Activated CD4-positive, alpha-beta T cell treated with anti-CD3 and anti-CD28 coated beads for 48 hours (primary cell): ENCODE measurements at places on chromosomes 3 and 15.

DNA sequence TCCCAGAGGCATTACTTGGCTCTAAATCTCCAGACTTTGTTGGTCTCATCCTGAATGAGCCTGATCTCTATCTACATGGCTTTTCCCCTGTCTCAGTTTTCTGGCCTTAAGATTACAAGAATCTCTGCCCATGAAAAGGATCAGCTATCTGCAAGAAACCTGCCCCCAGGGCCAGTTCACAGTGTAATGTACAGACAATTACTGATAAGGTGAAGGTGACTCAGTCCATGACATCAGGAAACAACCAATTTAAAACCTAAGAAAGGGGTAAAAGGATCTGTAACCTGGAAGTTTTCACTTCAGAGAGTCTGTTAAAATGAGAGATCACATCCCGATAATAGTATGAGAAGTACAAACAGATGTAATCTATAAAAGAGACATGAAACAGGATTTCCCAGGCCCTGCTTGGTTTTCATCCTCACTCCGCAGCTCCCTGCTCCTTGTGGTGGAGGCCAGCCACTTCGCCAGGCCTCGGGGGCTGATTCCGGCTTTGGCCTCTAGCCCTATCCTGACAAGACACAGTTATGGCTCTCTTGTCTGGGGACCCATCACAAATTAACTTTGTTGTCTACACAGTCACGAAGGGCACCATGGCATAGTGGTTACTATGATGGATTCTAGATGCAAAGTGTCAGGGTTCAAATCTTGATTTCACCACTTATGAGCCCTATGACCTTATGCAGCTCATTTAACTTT, 136.9 kb downstream of the THSD4 start:
- no peak for DNase-seq

GRCh38 chr15:57668016-57668415, 38.5 kb upstream of the POLR2M start:
- DNase-seq: no peak

- DNase-seq: no peak
Measured at GRCh38 chr3:122994954-122995353, 32.6 kb downstream of the SEMA5B start.

DNA sequence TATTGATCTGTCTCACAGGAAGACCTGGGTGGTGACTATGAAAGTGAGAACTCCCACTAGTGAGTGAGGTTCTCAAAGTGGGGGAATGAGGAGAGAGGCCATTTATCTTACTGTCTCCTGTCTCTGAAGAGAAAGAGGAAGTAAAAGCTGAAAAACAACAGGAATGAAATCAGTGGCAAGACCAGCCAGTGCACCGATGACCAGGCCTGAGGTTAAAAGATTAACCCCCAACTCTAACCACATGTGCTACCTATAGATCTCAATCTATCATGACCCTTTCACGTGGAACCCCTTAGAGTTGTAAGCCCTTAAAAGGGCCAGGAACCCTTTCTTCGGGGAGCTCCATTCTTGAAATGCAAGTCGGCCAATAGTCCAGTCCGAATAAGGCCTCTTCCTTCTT, 239.3 kb upstream of the CNTN6 start:
- DNase-seq: no peak

DNA sequence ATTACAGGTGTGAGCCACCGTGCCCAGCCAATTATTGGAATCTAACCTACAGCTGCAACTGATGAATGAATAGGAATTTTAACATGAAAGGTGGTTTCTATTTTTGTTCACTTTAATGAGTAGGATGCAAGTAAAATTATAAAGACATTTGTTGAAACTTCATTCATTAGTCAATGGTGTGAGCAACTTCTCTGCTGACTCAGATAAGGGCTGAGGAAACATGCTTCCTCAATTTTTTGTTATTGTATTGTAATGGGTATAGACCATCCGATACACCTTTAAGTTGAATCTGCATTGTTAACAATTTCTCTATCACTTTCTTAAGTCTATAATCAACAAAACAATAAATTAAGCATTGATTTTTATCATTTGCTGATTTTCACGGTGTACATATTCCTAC, 127.8 kb downstream of the STAG1 start:
- DNase-seq: no peak

GRCh38 chr3:168161696-168162095, 66.0 kb upstream of the GOLIM4 start:
- no peak for DNase-seq

GRCh38 chr3:58560771-58561311, 16.4 kb downstream of the FAM107A start:
- no peak for DNase-seq

- peak; percentile 25 for DNase-seq
Measured at GRCh38 chr3:161409069-161409468, 37.8 kb upstream of the SPTSSB start.

DNA sequence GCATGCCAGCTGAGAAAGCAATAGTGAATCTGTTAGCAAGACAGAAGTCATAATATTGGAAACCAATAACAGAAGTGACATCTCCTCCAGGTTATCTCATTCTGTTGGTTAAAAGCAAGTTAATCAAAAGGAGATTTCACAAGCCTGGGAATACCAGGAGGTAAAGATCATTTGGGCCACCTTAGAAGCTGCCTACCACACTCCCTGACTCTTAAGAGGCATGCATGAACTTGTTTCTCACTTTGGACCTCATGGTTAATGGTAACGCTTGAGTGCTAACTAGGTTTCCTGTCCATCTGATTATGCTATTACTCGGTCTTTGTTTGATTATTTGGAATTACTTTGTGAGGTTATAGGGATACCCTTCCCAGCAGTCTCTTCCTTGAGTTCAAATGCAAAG, 650.8 kb upstream of the SGO1 start:
- DNase-seq: no peak

DNA sequence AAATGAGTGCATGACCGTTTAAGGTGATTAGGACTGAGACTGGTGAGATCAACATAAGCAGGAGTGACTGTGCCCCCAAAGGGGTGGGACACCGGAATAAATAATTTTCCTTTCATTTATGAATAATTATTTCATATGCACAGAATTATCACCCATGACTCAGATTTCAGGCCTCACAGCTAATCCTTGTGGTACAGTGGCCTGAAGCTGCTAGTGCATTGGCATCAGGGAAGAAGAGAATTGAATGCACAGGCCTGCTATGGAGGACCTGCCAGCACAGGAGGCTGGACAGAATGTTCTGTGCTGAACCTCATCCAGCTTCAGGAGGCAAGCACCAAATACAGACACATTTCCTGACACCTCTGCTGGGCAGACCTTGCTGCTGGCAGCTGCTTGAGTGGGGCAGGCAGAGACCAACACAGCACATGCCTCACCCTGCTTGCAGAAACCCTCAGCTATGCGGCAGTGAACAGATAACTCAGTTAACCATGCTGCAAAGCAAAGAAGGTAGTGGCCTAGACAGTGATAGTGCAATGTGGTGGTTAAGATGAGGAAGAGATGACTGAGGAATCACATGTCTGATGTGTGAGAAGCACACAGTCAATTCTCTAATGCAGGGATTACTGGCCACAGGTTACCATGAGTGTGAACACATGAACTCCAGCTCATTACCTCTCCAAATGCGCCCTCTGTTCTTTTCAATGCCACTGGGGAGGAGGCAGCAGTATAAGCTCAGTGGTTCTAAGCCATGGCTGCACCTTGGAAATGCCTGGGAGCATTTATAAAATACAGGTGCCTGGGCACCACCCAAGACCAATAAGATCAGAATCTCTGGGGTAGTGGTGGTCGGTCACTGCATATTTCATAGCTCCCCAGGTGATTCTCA, 68.1 kb upstream of the SCN5A start:
- DNase-seq: no peak

- DNase-seq: peak; percentile 84
Measured at GRCh38 chr3:183555541-183556081, at the start of gene KLHL6. Gene KLHL6, minus strand, starts transcription at chr3:183555706. Its CDS starts 53 bp downstream, at chr3:183555653.

DNA sequence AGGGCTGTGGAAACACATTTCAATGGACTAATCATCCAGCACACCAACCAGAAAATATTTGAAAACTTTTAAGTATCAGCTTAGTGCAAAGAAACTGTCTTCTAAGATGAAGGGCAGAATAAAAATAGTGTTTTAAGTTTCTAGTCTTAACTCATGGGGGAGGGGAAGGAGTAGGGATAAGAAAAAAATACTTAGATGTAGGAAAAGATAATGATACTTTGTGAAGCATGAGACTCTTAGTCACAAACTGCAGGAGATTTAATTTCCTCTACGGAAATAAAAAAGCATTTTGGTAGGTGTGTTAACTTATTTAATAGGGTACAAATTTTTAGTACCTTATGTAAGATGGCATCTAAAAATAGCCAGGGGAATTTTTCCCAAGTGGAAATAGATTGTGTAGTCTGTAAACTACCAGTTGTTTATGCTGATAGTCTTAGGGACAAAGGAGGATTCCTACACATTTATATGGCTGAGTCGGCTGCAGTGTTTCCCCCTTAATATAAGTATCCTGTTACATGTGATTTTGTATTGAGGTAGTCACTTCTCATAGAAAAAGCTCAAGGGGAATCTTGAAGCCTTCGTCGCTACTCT, 78.2 kb upstream of the GBE1 start:
- no peak for DNase-seq

- DNase-seq: no peak
Measured at GRCh38 chr15:36484038-36484778, 95.2 kb upstream of the CDIN1 start.

DNA sequence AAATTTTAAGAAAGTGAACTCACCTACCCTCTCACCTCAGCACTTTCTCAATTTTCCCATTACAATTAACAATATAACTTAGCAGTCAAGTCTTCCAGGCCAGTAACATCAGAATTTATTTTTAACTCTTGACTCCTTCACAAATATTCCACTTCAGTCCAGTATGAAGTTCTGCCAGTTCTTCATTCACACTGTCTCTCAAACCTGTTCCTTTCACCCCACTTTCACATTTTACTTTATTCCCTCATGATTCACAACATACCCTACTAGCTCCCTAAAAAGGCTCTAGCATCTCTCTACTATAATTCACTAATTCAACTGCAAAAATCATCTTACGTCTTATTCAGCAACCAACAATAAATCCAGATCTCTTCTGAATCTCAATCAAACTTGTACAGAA, 3.8 kb downstream of the GSK3B start:
- DNase-seq: no peak

DNA sequence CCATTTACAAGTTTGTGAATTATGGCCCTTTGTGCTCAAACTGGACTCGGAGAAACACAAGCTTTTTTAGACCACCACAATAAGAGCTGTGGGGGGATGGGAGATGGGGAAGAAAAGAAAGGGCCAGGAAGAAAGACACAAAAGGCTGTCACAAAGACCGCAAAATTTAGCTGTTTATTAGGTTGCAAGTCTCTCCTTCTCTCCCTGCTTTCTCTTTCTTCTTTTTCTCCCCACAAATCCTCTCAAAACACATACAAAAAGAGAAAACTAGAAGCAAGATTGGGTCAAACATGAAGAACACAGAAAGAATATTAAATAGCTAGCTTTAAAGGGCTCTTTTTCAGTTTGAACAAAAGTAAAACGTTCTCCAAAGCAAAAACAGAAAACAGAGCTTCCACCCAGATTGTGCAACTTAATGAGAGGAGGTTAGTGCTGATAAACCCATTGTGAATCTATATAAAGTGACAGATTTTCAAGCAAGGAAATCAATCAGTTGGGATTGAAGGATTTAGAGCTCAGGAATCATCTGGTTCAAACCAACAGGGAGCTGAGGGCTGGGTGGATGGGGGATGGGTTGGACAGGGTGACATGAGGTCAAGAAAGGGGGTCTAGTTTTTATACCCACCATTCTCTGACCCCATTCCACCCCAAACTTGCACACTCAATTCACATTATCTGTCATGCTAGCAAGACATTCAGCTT, 87.3 kb downstream of the DHX30 start:
- DNase-seq: no peak

- DNase-seq: no peak
Measured at GRCh38 chr3:18853269-18853668, 295.0 kb upstream of the KCNH8 start.

DNA sequence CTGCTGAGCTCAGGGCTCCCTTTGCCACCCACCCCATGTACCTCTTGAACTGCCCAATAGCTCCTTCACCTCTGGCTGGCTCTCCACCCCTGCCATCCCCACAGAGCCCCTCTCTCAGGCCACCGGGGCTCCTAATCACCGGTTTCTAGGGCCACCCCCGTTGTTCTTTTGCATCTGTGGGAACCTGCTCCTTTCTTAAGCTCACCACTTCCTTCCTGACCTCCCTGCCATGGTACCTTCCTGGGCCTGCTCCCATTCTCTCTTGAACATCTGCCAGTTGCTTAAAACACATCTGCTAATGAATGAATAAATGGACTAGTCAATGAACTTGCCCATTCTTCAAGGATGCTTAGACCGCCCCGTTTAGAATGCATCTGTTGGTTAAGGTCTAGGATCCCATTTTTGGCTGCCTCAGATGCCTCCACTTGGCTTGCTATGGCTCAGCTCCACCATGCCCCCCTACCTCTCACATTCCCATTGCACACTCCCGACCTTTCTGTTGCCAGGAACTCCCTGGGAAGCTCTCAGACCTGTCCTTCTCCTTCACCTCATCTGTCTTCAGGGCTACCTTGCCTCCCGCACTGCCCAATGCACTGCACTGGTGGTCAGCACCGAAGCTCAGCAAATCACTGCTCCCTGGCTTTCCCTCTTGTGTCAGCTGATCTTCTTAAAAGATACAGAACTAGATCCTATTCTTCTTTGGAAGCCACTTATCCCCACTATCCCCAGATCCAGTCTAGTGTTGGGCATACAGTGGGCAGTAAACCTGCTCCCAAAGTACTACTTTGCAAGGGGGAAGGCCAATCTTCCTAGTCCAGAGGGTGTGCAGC, 9.1 kb downstream of the AMOTL2 start:
- DNase-seq: no peak

GRCh38 chr3:147153830-147154539, 252.4 kb downstream of the ZIC4 start:
- DNase-seq: no peak

DNA sequence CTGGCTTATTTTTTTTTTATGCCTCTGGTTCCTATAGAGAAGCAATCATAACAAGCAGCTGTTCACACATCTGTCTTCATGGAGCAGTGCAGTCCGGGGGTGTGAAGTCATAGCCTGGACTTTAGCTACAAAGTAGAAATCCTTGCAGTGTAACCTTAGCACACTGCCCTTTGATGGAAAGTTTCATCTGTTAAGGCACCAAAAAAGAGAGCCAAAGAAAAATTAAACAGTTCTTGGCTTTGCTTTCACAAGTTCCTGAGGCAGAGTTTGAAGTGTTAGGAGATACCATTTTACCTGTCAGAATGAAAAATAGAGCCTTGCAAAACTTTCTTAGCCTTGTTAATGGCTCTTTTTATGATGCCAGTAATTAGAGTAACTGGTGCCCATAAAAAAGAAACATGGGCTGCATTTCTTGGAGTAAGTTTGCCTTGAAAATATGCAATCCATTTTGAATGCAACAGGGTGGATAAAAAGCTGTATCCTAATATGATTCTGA, 84.1 kb downstream of the PIK3R4 start:
- DNase-seq: no peak

- DNase-seq: peak; percentile 52
Measured at GRCh38 chr15:55799291-55800212, 56.6 kb upstream of the PRTG start.

DNA sequence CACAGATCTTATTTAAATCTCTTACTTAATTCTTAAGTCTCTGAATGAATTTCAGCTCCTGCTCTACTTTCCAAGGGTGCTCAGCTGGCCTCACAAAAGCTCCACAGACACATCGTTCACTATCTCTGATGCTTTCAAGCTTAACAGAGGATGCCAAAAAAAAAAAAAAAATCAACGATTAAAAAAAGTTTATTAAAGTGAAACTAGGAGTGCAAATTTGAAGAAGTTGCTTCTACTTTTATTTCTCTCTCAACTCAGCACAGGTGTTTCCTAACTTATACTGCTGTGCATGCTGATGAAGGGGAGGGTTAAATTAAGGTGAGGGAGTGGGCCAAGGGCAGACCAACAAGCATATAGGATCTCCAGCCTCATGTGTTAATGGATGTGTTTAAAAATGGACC, 157.2 kb downstream of the TIGIT start:
- DNase-seq: no peak

GRCh38 chr15:70415398-70415797, 317.7 kb upstream of the TLE3 start:
- no peak for DNase-seq
